ENCODE measurements at places on chromosomes 4 and X.

GRCh38 chr4:13983189-13983790, 355.8 kb upstream of the BOD1L1 start:
- no peak for DNase-seq

GRCh38 chr4:124642846-124643245, 69.7 kb downstream of the ANKRD50 start:
- no peak for DNase-seq

DNA sequence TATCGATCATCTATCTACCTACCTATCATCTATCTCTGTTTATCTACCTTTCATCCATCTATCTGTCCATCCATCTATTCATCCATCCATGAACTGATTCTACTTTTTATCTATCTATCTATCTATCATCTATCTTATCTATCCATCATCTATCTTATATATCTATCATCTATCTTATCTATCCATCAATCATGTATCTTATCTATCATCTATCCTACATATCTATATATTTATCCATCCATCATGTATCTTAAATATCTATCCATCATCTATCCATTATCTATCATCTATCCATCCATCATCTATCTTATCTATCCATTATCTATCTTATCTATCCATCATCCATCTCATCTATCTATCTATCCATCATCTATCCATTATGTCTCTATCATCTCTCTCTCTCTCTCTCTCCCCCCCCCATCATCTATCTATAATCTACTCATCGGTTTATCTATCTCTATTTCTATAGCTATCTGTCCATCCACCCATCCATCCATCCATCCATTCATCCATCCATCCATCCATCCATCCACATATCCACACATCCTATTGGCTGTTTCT, 20.9 kb downstream of the ARSD start:
- DNase-seq: no peak

GRCh38 chr4:122903766-122904288, 18.6 kb downstream of the NUDT6 start:
- no peak for DNase-seq

DNA sequence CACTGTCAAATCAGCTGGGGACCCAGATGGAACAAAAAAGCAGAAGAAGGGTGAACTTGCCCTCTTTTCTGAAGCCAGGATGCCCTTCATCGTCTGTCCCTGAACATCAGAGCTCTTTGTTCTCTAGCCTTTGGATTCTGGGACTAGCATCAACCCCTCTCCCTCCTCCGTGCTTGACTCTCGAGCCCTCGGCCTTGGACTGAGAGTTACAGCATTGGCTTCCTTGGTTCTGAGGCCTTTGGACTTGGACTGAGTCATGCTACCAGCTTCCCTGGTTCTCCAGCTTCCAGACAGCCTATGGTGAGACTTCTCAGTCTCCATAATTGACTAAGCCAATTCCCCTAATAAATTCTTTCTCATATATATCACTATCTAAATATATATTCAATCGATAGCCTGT, 38.4 kb downstream of the WDFY3 start:
- no peak for DNase-seq

DNA sequence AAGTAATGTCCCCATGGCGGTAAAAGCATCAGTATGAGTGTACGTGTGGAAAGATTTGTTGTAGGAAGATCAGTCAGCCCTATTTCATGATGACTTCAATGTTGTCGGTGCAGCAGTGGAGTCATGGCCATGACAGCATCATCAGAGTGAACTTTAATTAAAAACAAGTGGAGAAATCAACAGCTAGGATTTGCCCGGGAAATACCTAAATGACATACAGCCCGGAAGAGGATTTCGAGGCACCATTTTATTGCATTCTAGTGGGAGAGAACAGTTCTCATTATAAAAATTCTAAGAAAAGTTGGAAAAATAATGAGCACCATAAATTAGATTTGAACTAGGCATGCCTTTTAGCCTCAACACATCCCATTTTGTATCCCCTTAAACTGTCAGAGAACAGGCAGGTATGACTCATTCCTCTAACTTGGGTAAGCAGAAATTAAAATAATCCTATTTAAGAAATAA, 170.1 kb downstream of the SHROOM3 start:
- no peak for DNase-seq

- no peak for DNase-seq
Measured at GRCh38 chrX:74133156-74133796, 170.7 kb upstream of the ZCCHC13 start.

DNA sequence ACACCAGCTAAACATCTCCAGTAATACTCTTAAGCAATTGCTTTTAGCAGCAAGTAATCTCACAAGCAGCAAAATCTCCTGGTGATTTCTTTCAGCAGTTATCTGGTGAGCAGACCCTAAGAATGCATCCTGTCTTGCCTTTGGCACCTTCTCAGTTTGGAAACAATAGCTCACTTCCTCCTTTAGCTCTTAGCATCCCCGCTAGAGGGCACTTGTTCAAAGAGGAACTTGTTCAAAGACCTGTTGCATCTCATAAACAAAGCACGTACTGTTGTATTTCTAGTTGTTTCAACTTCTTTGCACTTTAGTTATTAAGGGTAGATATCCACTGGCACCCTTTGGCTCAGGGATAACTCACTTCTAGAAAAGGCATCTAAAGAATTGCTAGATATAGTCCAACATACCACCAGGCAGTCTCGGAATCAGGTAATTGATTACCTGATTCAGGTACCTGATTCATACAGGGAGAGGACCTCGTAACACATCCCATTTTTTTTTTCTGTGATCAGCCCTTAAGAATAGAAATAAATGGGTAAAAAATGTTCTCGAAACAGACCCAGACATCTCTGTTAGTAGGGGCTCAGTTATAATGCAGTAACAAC, 81.9 kb upstream of the QRFPR start:
- DNase-seq: no peak

- DNase-seq: no peak
Measured at GRCh38 chr4:143420227-143420626, 83.6 kb downstream of the GAB1 start.

DNA sequence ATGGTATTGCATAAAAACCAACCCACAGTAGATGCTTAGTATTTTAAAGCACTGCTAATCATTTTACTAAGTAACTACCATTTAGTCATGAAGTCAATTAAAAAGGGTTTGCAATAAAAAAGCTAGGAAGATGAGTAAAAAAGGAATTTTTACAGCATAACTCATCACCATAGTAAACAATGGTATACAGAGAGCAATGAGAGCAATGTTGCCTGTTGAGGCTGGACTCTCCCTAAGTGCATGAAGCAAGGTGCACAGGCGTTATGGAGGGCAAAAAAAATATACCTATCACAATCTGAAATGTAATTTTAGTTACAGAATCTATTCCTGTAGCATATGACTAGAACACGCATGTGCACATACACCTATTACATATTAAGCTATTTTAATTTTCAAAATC, 129.6 kb upstream of the BMP3 start:
- DNase-seq: no peak

DNA sequence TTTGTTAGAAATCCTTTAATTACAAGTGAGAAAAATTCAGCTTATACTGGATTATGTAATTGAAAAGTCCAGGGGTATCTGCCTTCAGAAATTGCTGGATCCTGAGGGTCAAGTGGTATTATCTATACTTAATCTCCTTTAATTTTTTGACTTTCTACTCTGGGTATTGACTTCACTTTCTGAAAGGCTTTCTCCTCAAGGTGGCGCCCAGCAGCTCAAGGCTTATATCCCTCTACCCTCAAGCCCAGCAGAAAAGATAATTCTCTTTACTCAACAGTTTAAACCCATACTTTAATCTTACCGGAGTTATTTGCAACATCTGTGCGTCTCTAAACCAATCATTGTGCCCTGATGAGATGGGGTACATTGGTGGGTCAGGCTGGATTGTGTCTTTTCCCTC, 129.5 kb downstream of the LARP7 start:
- DNase-seq: no peak

DNA sequence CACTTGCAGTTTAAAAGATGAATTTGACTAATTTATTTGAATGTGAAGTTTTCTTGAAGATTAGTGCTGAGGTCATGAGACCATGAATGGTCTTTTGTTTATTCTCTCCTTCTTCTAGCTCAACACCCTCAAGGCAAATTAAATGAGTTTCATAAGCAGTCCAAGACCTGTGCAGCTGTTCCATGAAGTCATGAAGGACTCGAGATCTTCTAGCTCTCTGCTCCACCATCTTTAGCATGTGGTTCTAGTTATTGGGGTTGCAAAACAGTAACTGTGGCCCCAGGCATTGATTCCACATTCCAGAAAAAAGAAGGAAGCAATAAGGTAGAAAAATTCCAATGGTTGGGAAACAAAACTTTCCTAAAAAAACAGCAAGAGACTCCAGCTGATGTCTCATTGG, 84.2 kb upstream of the HS3ST1 start:
- DNase-seq: no peak

DNA sequence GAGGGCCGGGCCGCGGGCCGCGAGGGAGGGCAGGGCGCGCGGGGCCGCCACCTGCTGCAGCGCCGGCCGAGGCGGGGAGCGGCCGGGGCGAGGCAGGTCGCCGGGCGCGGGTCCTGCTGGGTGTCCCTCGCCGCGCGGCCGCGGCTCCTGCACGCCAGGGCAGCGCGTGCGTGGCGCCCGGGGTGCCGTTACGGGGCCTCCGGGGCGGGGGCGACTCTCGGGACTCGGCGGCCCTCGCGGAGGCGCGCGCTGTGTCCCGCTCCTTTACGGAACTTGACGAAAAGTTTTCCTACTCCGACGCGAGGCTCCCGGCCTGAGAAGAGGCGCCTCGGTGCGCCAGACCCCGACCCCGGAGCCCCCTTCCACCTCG, 329 bp downstream of the TBC1D14 start:
- no peak for DNase-seq

GRCh38 chr4:78065508-78066192, 8.5 kb downstream of the FRAS1 start:
- DNase-seq: no peak

DNA sequence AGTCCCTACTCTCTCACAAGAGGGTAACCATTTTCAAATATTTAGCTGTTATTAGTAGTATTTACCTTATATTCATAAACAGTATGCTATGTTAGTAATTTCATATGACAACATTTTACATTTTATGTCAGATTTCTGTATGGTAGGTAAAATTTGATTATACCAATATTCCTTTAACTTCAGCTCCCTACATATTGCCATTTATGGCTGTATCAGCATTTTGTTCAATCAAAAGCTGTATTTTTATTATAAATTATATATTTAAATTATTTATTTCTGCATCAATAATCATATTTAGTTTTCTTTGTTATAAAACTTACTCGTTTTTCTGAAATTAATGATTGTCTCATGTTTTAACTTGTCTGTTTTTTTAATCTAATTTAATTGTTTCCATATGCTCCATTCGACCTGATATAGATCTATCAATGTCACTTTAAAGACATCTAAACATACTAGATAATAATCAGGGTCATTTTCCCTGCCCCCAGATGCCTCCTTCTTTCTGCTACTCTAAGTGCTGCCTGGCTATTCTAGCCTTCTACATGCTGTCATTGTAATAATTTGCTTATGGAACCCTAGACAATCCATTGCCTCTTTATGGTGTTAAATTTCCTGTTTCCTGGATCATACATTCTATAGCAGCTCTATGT, 1976.7 kb upstream of the ADGRL3 start:
- no peak for DNase-seq

- no peak for DNase-seq
Measured at GRCh38 chrX:19829814-19830213, 57.6 kb downstream of the SH3KBP1 start.

GRCh38 chr4:181793096-181793495, 450.1 kb upstream of the TENM3 start:
- DNase-seq: no peak

DNA sequence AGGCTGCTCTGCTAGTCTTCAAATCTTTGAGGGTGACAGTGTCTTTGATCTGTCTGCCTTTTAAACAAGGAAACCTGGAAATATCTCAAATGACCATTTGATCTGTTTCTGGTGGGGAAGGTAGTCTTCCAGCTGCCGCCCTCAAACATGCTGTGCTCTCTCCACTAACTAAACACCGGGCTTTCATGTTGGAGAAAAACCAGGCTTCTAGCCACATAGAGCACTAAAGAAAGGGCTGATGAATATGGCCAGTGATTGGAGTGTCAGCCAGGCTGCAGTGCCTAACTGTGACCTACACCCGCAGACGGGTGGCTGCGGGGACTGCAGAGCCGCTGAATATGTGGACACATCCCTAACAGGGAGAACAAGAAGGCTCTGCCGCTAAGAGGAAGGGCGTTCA, 85.9 kb downstream of the UNC5C start:
- no peak for DNase-seq

- DNase-seq: no peak
Measured at GRCh38 chr4:108979759-108980158, 216.9 kb upstream of the ETNPPL start.

- no peak for DNase-seq
Measured at GRCh38 chrX:73206366-73206765, 8.3 kb downstream of the NAP1L2 start.

Measured in CD4-positive, alpha-beta T cell treated with Interleukin-15 for 1 hour (primary cell).